Activated naive CD4-positive, alpha-beta T cell treated with Interleukin-2 at 50 U/mL for 16 hours (primary cell): ENCODE measurements at places on chromosomes 5 and 9.

- no peak for DNase-seq
Observed at GRCh38 chr9:23643656-23644258, 182.3 kb downstream of the ELAVL2 start.

DNA sequence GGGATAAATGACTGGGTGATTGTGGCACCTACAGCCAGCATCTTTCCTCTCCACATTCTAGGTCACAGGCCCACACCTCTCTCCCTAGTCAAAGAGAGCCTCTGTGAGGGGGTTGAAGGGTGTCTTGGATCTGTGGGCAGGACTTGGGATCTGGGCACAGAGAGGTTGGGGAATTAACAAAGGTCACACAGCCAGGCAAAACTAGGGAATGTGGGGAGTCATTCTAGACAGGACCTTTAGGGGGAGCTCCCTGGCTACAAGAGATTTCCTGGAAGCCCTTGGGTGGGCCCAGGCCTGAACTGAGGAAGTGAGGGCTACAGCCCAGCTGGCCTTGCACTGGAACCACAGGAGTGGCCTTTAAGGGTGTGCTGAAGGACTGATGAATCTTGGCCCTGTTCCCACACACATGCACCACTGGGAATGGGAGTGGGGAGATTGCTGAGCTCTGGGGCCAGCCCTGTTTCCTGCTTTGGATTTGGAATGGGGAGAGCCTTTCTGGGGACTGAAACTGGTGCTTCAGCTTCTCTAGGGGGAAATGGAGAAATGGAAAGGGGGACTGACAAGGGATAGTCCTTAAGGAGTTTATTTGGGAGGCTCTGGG, 12.4 kb upstream of the CXXC5 start:
- DNase-seq: no peak

DNA sequence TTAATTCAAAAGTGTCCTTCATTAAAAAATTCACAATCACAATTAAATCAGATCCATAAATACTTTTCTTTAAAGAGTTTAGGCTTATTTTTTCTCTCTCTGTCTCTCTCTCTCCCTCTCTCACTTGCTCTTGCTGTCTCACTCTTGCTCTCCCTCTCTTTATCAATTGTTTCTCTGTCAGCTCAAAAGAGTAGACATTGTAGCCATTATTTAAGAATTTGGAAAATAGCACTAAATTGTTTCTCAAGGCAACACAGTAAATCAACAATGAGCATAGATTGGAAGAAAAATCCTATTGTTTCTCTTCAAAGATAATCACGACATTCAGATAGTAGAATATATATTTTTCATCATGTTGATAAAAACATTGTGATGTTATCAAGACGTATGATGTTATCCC, 1114.0 kb downstream of the PTPRD start:
- no peak for DNase-seq

- no peak for DNase-seq
Observed at GRCh38 chr5:135110785-135111596, 77.0 kb upstream of the PITX1 start.

- DNase-seq: no peak
Observed at GRCh38 chr9:42388846-42389245, 205.4 kb downstream of the SPATA31A6 start.

- no peak for DNase-seq
Observed at GRCh38 chr5:35438786-35439185, 178.9 kb upstream of the SPEF2 start.

- DNase-seq: no peak
Observed at GRCh38 chr5:44384816-44385215, 4.4 kb downstream of the FGF10 start.

- no peak for DNase-seq
Observed at GRCh38 chr5:82332064-82332855, 54.1 kb upstream of the RPS23 start.

DNA sequence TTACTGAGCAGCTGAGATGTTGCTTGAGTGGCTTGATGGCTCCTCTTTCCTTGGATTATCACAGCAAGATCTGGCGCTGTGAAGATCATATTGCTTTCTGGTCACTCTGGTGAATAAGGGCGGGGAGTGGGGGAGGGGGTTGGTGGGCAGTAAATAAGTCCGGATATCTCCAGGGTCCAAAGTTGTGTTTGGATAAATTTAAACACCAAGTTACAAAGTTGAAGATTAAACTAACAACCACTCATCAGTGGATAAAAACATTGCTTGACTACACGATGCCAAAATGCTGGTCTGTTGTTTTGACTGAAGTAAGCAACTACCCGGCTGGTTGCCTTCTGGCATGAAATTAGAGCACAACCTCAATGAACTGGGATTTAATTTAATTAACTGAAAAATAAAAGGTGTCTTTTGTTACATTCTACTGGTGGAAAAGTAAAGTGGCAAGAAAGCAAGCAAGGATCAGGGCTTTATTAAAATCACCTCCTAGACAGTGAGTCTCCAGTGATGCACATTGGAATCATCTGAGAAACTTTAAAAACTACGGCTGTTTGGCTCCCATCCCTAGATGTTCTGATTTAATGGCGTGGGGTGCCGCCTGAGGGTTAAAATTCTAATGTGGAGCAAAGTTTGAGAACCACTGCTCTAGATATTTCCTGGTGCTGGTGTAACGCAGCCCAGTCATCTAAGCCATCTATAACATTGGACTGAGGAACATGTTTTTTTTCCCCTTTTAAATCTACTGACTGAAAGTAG, 86.7 kb upstream of the AGXT2 start:
- no peak for DNase-seq

DNA sequence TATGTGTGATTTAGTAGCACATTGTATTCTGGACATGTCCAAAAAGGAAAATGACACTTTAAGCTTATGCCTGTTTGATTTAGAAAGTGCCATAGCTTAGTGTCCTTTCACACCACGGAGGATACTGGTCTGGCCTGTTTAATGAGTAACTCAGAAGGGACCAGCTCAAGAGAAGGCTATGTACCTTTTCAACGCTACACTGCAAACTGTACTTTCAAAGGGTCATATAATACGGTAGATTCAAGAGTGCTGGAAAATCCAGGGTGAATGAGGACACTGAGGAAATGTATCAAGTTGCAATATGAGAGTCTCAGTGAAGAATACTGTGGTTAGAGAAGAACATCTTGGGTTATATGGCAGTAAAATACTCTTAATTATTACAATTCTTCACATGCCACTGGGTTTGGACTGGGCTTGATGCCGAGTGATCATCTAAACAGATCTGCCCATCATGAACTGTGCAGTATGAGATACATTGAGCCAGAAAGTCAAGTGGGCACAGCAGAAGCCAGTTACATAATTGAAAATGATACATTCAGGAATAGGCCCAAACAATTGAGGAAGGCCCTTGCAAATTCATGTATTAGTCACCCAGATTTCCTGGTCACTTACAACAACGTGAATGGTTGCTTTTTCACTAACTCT, 1211.5 kb upstream of the CDH9 start:
- no peak for DNase-seq

DNA sequence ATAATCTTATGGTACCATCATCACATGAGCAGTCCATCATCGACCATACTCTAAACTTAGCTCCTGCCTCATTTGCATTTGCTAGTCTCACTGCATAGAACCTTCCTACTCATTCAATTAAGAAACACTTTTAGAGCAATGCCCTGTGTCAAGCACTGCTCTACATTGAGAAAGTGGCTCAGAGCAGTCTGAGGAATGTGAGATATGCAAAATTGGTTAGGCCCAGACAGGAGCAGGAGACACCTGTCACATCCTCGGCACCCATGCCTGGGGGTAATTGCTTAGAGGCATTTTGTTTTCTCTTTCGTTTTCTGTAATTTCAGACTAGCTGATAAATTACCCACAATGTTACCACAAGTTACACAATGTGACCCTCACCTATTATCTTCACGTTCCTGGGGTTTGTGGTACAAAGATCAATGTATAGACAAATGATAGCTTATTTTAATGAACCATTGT, 4.9 kb upstream of the RARS1 start:
- no peak for DNase-seq

- DNase-seq: peak; percentile 31
Observed at GRCh38 chr9:136255166-136255538, 9.5 kb upstream of the QSOX2 start.

GRCh38 chr5:94423411-94423810, 195.0 kb downstream of the KIAA0825 start:
- DNase-seq: no peak

DNA sequence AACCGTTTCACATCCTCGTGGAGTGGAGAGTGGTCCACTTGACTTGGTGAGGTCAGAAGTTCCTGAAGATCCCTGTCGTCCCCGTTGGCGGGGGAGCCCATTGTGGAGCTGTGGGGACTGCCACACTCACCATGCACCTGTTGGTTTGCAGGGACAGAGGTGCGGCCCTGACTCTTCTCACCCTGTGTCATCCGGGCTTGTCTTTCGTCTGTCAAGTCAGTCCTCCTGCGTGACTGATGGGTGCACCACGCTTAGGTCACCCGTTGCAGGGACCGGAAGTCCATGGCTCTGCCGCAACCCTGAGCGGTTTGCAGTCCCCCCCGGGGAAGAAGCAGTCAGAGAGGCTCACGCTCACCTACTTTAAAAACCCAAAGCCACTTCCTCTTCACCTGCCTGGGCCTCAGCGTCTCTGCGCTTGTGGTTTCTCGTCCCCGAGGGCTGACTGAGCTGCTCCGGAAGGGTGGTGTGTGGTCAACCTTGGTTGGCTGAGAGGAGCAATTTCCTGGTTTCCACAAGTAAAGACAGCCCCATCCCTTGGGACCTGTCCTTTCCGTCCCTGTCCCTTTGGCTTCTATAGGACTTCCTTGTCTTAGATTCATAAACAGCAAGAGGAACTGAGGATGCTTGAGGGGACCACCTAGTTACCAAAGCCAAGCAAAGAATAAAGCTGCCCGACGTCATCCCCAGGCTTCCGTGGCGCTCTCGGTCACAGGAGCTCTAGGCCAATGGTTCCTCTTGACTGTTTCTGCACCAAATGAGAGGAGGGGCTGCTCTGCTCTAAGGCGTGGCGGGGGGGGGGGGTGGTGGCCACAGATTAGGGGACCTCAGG, 53.2 kb downstream of the USP20 start:
- peak; percentile 93 for DNase-seq

DNA sequence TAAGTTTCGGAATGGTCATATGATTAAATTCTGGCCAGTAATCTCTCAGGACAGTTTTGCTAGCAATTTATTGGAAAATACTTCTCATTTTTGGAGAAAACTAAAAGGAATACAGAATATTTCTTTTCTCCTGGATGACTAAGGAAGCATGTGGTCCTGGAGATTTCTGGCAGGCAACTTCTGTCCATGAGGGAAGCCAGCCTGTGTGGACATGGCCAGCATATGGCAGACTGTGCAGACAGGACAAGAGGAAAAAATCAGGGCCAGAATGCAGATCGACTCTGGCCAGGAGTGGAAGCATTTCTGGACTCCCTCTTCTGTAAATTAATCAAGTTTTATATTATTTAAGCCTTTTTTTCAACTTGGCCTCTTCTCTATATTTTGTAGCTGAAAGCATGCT, 100.4 kb upstream of the CDH18 start:
- DNase-seq: no peak

DNA sequence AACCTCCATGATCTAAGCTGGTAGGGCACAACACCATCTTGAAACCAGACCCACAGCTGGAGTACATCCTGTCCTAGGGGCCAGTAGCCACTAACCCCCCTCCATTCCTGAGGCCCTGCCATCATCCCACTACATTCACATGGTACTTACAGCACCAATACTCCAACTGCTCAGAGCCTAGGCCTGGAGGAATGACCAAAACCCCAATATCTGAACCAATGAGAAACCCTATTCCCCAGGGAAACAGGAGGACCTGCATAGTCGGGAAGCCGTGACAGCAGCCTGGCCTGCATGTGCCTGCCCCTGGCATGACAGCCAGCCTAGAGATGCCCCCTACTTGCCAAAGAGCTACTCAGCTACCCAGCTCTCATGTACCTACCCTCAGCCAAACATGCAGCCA, 65.4 kb upstream of the DMRT1 start:
- no peak for DNase-seq

- no peak for DNase-seq
Observed at GRCh38 chr9:134436379-134436762, 110.1 kb downstream of the RXRA start.

DNA sequence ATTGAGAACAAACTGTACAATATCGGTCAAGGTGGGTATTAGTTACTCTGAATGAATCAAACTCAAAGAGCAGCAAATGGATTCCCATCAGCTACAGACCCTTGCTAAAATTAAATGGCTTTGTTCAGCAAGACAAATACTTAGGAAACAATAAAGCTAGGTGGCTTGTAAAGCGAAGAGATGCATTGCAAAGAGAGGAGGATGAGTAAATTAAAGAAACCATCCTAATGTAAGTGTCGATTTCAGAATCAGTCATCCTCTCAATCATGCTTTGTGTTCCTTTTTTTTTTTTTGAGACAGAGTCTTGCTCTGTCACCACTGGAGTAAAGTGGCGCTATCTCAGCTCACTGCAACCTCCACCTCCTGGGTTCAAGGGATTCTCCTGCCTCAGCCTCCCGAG, 359.2 kb upstream of the ZNF462 start:
- no peak for DNase-seq

DNA sequence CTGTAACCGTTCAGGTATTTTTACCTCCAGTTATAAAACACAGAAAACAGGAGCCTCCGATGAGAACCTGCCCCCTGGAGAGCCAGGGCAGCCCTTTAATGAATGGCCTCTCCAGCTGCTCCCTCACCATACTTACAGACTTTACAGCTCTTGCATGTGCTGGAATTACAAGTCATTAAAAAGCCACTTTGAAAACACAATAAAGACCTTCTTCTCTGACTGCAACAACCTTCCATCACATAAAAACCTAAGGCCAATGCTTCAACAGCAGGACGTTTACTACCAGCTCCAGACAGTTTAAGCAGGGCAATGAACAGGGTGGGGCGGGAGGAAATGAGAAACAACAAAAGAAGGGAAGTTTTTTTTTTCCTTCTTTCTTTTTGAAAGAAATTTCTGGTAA, 213.8 kb downstream of the MLLT3 start:
- DNase-seq: no peak

- DNase-seq: no peak
Observed at GRCh38 chr5:122202952-122203351, 73.6 kb downstream of the ZNF474 start.

- no peak for DNase-seq
Observed at GRCh38 chr9:101403516-101404285, 5.0 kb downstream of the ZNF189 start.

GRCh38 chr9:86529496-86530275, 175.5 kb upstream of the TUT7 start:
- no peak for DNase-seq

GRCh38 chr5:78665534-78665933, 17.0 kb upstream of the LHFPL2 start:
- DNase-seq: no peak

- no peak for DNase-seq
Observed at GRCh38 chr5:64839936-64840335, 71.2 kb downstream of the CWC27 start.

DNA sequence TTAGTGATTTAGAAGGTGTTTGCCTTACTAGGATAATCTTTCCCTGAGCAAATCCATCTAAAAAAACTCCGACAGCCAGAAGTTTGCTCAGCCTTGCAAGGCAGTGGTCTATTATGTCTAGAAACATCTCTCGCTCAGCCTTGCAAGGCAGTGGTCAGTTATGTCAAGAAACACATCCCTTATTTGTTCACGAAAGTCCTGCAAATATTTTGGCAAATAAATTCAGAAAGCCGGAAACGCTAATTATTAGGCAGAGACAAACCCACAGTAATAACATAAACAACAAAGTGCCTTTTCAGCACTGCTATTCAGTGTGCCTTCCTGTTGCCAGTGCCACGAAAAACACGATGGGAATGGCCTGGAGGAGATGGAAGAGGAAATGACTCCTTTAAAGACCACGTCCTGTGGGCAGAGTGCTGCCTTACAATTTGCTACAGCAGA, 184.5 kb downstream of the GNAQ start:
- DNase-seq: no peak

GRCh38 chr9:114820776-114821501, 15.1 kb upstream of the TNFSF15 start:
- DNase-seq: no peak

- DNase-seq: no peak
Observed at GRCh38 chr9:20477940-20478620, 144.2 kb downstream of the MLLT3 start.
